ENCODE measurements at places on chromosomes 1 and 21.

GRCh38 chr1:184635980-184636431 is 118.7 kb downstream of the EDEM3 start:
- DNase-seq = no peak

GRCh38 chr21:45916011-45916840 is 65.3 kb upstream of the COL6A1 start:
- no peak for DNase-seq

GRCh38 chr1:206538086-206538770 is 30.9 kb downstream of the RASSF5 start:
- DNase-seq = no peak

GRCh38 chr1:212553676-212554075 is 54.9 kb upstream of the ATF3 start:
- DNase-seq = no peak

- DNase-seq = no peak
Measured at GRCh38 chr1:9331016-9331415, 38.3 kb downstream of the SPSB1 start.

DNA sequence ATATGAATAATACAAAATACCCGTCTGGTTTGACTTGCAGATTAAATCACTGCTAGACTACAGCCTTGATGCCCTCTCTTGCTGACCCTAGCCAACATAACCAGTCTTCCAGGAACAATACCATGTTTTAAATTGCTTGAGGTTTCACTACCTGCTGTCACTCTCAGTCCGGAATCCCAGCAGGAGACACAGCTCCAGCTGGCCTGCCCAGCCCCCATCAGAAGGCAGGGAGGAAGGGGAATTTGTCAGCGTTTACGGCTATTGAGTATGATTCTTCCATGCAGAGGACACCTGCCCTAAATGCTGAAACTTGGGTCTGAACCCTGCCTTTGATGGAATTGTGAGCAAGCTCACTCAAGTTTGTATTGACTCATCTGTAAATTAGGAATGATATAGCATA is 33.0 kb downstream of the ZNF496 start:
- DNase-seq = no peak
